ENCODE measurements at places on chromosomes 7 and 10.

DNA sequence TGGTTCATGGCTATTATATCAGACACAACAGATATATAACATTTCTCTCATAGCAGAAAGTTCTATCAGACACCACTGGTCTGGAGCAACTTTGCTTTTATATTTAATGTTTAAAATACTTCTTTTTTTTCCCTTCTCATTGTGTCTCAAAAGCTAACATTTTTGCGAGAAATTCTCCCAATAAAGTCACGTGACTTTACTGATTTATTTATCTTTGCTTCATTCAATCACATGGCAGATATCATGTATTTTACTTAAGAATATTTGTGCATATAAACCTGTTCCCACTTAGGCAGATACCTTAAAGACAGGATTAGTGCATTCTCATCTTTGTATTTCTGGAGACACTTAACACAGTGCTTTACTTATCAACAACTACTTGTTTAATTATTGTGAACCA, 1093.1 kb upstream of the LRRN3 start:
- no peak for DNase-seq

GRCh38 chr10:127085957-127086356, 110.4 kb downstream of the INSYN2A start:
- no peak for DNase-seq

- DNase-seq = no peak
These were observed 50.4 kb upstream of the ZNF365 start for GRCh38 chr10:62323751-62324150.

GRCh38 chr10:110005719-110006118, 2.1 kb upstream of the ADD3 start:
- DNase-seq = no peak

DNA sequence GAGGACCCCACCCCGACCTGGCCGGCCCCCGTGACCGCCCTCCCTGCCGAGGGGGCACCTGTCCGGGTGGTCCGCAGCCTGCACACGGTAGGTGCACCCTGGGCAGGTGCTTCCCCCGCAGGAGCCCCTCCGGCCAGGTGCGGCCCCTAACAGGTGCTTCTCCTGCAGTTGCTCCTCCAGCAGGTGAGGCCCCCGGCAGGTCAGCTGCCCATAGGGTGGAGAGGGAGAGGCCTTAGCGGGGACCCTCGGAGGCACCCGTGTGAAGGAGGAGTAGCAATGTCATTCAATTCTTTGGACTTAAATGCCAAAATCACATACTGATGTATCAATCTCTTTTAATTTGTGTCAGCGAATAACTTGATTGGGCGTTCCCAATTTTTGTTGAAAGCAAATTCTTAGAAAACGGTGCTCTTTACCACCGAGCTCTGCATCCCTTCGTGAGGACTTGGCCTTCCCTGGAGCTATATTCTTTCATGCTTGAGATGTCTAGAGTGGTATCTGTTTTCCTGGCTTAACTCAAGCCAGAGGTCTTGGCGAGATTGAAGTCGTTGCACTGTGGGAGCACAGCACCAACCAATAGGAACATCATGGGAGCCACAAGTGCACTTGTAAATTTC, 738 bp upstream of the NCAPG2 start:
- no peak for DNase-seq

GRCh38 chr7:131456338-131456737, 100.1 kb downstream of the PODXL start:
- DNase-seq = no peak

DNA sequence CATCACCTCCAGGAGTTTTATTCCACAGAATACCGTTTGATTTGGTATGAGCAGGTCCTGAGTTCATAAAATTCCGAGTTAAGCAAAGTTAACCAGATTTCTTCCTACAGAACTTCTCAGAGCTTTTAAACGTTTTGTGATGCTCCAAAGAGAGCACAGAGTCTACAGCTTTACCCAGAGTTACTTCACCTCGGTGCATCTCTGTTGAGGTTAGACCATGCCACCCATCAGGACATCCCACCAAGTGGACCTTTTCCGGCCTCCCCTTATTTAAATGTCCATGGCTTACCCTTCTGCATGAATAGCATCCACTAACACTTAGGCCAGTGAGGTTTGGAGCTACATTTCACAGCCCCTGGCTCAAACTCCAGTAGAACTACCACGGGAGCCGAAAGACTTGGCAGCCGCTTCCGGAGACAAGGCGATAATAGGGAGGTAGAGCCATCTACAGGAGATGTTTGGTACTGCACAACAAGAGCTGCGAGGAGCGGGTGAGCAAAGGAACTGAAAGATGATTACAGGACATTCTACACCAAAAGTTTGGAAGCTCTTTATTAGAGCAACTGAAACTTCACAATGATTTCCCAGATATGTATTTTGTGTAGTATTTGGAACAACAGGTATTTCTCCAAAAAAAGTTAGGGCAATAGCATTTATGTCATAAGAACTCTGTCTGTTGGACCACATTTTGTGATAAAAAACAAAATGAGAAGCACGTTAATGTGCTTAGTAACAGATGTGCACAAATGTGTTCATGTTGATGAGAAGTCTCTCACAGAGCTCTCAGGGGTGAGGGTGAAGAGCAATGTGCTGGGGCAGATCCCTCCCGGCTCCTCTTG, 174.7 kb downstream of the HERPUD2 start:
- no peak for DNase-seq

DNA sequence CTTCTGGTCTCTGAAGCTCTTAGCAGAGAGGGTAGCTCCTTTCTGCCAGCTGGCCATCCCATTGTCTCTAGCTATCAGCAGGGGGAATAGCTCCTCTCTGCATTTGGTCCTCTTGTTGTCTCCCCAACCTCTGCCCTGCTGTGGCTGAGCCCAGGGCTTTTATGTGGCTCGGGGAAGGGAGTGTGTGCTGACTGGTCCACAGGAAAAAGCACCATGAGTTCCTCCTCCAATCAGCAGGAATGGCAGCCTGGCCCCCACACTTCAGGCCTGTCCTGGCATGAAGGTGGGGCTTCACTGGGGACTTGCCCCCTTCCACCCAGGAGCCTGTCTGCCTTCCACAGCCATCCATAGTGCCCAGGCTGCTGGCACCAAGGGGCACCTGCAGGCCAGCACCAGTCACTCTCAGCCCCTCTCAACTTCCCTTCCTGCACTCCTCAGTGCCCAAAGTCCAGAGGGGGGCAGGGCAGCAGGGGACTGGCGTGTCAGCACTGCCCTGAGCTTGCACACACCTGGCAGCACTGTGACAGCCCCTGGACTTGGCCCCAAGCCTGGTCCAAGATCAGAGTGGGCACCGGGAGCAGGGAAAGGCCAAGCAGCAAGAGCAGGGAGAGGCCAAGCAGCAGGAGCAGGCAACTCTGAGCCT, 36.2 kb downstream of the NOLC1 start:
- no peak for DNase-seq

DNA sequence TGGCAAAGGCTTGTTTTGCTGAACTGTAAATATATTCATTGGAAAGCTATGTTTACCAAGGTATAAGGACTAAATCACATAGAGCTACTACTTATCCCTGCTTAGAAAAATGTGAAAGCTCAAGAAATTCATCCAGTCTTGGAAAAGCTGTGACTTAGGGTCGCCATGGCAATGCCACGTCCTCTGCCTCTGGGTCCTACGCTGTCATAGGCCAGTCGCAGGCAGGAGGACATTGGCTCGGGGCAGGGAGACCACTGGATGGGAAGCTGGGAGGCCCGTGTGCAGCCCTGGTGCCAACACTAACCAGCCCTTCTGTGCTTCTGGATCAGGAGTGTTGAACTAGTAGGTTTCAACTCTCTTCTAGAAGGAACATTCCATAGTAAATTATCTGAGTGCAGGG, 67.3 kb upstream of the PDZD8 start:
- DNase-seq = no peak

DNA sequence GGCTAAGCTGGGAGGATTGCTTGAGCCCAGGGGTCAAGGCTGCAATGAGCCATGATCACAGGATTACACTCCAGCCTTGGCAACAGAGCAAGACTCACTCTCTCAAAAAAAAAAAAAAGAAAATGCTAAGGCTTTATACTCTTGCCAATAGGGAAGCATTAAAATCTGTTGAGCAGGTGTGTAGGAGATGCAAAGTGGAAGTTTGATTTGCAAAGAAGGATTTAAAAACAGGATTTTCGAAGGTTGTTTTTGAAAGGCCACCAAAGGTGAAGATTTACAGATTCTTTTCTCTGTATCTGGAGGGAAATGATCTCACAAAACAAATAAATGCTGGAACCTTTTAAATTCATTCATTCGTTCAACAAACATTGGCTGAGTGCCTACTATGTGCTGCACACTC, 8.6 kb upstream of the PDE1C start:
- no peak for DNase-seq

DNA sequence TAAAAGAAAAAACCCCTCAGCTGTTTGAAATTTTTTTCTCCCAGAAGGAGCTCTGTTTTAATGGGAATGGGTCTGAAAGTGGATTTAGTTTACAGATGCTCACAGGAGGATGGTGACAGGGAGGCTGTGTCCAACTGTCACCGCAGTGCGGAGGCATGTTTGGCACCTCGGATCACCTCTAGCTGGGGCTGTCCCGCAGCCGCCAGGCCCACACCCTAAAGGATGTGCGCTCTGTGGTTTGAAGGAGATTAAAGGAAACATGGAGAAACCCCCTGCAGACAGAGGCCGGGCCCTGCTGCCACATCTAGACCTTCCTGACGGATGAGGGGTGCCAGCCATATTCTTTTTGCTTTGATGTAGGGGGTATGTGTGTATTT, 160.6 kb downstream of the DNAJB6 start:
- DNase-seq = no peak

DNA sequence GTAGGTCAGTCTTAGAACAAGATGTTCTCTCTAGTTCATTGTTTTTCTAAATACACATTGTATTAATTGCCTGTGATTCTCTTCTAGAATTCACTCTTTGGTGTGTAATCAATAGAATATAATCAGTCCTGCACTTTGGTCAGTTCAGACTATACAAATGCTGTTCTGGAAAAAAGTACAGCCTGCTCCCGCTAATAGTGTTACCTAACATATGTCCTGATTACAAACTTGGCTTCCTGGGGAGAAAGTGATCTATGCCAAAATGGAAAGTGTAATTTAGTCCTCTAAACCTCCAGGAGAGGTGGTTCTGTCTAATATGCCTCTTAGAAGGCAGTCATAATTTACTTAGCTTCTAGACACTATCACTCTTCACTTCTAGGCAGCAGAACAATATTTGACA, 215.5 kb downstream of the SEMA3D start:
- DNase-seq = no peak

DNA sequence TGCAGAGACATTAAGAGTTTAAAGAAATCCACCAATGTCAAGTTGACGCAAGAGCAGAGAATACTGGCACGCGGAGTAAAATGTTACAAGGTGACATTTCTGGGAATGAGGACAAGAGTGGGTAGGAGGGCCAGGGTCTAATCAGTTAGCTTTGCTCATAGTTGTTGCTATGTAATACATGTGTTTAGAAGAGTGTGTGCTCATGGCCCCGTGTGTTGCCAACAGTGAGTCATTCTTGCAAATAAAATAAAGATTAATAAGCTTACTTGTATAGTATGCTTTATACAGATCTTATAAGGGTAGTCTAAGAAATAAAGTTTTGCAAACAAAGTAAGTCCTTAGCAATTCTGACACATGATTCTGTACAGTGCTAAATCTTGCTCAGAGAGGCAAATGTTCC, 64.5 kb downstream of the DNMBP start:
- DNase-seq = no peak

- no peak for DNase-seq
These were observed 33.4 kb downstream of the CCM2 start for GRCh38 chr7:45033261-45033930.

DNA sequence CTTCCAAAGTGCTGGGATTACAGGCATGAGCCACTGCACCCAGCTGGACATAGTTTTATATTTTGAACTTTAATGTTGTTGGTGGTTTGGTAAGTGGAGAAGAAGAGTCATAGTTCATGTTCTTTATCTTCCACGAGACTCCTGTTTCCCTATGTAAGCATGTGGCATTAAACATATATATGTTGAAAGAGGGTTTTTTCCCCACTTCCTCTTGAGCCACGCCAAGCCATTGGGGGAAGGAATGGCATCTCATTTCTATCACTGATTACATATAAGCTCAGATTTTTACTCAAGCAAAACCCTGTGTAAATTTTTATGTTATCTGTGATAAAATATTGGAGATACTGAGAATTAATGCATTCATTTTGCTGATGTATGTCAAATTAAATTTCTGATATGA, 300.4 kb downstream of the PHF14 start:
- no peak for DNase-seq

GRCh38 chr10:96889415-96890171, 57.5 kb downstream of the LCOR start:
- no peak for DNase-seq

- no peak for DNase-seq
These were observed 143.0 kb downstream of the RSU1 start for GRCh38 chr10:16674147-16674703.

DNA sequence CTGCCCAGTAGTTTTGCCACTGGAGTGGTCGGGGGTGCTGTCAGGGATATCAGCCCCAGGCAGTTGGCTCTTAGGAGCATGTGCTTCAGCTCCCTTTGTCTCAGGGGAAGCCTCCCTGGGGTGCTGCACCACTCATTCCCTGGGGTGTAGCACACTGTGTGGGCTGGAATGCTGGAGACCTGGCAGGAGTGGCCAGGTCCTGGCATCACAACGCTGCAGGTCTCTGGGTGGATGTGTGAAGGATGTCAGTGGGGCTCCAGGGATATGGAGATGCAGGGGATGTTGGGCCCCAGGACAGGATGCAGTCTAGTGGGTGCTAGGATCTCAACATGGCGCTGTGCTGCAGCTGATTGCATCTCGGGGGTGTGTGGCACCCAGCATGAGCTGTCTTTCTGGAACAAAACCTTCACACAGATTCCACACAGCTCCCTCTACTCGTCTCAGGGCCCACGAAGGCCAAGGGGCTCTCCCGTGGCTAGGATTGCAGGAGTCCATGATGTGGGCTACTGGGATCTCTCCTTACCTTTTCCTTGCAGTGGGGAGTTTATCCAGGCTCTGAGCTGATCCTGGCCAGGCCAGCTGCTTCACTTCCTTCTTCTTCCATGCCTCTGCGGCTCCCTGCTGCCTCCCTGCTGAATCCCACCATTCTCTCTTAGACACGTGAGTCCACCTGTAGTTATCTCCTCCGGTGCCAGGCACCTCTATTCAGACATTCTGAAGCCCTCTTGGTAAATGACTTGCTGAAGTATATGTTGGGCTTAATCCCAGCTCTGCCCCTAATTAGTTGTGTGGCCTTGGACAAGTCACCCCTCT, 295.1 kb downstream of the RPS24 start:
- no peak for DNase-seq

DNA sequence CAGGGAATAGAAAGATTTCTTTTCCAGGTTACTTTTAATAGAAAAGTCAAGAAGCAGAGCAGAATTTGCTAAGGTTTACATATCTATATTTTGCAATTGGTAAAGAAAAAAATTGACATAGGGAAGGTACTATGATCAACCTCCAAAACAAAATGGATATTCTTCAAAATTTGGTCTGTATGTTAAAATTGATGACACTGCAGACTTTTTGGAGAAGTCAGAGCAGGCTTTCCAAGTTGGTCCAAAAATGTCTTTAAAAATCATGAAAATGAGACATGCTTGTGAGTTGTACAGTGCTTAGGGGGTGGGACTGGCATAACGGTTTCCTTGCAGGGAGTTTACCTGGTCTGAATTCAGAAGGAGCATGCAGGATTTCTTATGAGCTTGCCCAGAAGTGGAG, 77.0 kb downstream of the TFPI2 start:
- no peak for DNase-seq

Measured in cortex of kidney (tissue), 1 donor.